ENCODE measurements at places on chromosomes 5 and 9. TPM values are rescaled to one million over a fixed set of nuclear protein-coding genes. Genes with fewer than 3 reads are reported as not detected.

- no peak for DNase-seq
These were observed 77.3 kb downstream of the SLC1A1 start for GRCh38 chr9:4567601-4568000.

PPWD1 gene
- 71.1 TPM for total RNA-seq

SLC1A3 gene
- total RNA-seq: 0.49 TPM

SLC25A2 gene
- not detected for total RNA-seq

DNA sequence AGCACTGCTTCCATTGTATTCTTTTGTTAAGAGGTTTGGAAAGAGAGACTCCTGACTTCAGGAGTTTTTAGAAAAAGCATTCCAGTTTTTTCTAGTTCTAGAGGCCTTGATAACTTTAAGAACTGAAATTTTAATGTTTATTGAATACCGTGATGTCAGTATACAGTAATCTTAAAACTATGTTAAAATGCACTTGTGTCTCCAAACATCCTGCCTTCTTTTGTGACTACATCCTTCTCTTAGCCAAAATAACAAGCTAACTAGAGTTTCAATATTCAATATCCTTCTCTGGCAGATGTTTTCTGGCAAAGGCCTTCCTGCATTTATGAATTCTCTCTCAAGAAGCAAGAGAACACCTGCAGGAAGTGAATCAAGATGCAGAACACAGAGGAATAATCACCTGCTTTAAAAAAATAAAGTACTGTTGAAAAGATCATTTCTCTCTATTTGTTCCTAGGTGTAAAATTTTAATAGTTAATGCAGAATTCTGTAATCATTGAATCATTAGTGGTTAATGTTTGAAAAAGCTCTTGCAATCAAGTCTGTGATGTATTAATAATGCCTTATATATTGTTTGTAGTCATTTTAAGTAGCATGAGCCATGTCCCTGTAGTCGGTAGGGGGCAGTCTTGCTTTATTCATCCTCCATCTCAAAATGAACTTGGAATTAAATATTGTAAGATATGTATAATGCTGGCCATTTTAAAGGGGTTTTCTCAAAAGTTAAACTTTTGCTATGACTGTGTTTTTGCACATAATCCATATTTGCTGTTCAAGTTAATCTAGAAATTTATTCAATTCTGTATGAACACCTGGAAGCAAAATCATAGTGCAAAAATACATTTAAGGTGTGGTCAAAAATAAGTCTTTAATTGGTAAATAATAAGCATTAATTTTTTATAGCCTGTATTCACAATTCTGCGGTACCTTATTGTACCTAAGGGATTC lies 43.1 kb downstream of the NDFIP1 start:
- DNase-seq: no peak

- no peak for DNase-seq
These were observed 152.4 kb upstream of the CCDC152 start for GRCh38 chr5:42604171-42604711.

- DNase-seq: no peak
These were observed 1.3 kb downstream of the EEIG1 start for GRCh38 chr9:127979333-127980059.

DNA sequence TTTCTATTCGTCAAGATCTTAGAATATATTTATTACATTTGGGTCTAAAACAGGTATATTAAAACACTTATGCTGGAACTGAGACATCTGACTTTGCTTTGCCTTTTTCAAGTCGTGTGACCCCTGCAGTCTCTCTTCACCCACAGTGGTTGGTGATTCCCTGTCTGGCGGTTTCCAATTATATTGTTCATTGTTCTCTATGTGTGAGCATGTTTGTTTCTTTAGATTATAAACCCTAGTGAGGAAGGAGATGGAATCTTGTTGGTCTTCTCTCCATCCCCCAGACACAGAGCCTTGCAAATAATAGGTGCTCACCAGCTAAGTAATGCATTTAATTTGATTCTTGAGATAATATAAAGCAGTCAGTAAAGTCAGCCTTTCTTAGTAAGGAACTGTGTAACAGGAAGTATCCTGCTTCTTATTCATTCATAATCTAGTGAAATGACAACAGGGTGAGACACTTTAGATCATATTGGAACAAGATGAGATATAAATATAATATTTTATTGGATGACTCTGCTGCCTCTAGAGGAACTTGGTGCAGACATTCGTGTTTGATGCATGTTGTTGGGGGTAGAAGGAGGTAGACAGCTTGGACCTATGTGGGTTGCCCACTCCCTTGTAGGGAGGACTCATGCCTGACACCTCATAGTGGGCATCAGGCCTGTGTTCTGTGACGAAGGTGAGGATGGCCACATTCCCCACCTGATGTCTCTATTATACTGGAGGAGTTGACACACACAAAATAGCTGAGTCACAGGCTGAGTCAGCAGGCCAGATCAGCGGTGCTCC lies 88.1 kb downstream of the FGF1 start:
- DNase-seq: no peak

GRCh38 chr5:35306716-35307365 lies 76.6 kb upstream of the PRLR start:
- DNase-seq: no peak

DNA sequence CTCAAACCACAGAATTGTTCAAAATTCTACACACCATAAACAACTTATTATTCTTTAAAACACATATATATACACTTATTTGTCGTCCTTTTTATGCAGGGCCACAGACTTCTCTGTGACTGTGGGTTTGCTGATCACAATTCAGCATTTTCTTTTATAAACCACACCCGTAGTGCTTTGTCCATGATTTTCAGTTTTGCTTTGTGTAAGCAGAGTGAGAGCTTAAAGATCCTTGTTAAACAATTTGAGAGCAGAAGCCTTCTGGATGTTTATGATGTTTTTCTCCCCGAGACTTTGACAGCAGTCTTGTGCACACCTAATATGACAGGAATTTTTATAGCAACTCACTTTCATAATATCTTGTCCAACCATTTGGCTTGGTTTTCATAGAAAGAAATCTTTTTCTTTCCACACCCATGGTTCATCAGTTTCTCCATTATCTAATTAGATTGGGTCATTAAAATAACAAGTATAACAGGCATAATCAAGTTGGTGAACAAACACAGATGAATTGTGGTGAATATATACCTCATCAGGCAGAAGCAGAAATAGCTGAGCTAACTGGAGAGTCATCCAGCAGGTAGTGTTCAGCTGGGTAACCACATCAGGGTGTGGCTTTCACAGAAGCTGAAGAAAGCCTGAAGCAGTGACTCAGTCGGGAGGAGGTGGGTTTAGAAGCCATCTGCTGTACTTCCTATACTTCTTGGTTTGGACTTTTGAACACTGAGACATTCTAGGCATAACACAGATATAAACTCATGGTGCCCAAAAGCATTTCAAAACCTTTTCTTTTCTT lies 232.8 kb downstream of the DOCK8 start:
- no peak for DNase-seq

IFNA21 gene
- total RNA-seq: not detected

DNA sequence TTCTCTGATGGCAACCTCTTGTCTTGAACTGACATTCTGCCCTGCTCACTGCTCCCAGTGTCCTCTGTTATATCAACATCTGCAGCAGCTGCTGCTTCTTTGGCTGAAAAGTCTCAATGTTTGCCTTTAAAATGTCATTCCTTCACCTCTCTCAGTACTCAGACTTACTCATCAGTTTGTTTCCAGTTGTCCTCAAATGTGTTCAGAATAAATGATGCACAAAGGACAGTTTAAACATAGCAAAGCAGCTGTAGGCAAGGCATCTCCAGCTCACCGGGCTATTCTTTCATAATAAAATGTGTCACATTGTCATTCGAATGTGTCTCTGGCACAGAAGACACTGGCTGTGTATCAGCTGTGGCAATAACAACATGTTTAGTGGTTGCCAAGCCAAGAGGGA lies 590.9 kb upstream of the ZNF608 start:
- DNase-seq: no peak

SLC34A3 gene
- not detected for total RNA-seq

SLC6A19 gene
- total RNA-seq: not detected

DNA sequence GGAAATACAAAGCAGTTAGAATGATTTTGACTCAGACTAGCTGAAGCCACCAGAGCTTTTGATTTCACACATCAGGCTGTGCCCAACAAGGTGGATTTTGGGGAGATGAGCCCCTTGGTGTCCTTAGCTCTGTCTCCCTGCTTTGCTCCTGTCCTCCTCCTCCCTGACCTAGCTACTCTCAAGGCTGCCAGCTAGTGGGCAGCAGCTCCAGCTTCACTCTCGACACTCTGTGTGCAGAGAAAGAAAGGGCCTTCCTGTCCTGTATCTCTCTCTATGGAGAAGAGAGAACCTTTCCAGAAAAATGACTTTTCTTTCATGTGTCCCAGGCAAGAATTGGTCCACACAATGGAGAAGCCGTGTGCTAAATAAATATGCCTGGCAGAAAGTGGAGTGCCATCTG lies 446.2 kb downstream of the SEMA5A start:
- no peak for DNase-seq

SH2D3C gene
- 39.3 TPM for total RNA-seq

GRCh38 chr9:106376689-106377088 lies 486.3 kb upstream of the ZNF462 start:
- DNase-seq: no peak

GRCh38 chr5:178555005-178555404 lies 35.2 kb downstream of the COL23A1 start:
- no peak for DNase-seq
